IMR-90 (cell line): ENCODE measurements at places on chromosomes 1 and 21. TPM values are rescaled to one million over a fixed set of nuclear protein-coding genes. Genes with fewer than 3 reads are reported as not detected.
A peak's percentile ranks its signal among the peaks of the same experiment; 100 is the strongest.

GRCh38 chr1:1000357-1001056 lies 610 bp upstream of the HES4 start:
- H3K4me3 ChIP-seq, result peak overlapping the region; percentile 59
- DNase-seq, result peak; percentile 89
- no peaks in the 10 kb centered on the region for H3K36me3 ChIP-seq
- H3K27me3 ChIP-seq, result no peaks in the 10 kb centered on the region

DNA sequence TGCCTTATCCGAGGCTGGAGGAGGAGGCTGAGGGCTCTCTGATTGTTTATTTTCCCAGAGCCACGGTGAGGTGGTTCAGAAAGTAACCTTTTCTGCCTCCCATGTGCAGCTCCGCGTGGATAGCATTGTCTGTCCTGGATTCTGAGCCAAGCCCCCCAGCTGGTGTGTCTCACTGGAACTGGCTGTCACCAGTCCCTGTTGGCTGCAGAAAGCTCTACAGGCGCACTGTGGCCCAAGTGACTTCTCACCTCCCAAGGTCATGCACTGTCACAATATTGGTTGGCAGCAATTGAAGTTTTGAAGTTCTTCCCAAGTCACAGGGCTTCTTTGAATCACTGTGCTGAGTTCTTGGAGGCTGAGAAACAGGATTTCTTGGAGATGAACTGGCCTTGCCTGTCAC lies 8.2 kb downstream of the BMP8A start:
- H3K36me3 ChIP-seq, result no peaks in the 10 kb centered on the region
- H3K4me1 ChIP-seq, result peaks cover 6% of the 10 kb centered on the region
- no peaks in the 10 kb centered on the region; the same call in 1 of the 2 replicates for H3K27me3 ChIP-seq
- H3K4me3 ChIP-seq, result no peak overlapping the region

DNA sequence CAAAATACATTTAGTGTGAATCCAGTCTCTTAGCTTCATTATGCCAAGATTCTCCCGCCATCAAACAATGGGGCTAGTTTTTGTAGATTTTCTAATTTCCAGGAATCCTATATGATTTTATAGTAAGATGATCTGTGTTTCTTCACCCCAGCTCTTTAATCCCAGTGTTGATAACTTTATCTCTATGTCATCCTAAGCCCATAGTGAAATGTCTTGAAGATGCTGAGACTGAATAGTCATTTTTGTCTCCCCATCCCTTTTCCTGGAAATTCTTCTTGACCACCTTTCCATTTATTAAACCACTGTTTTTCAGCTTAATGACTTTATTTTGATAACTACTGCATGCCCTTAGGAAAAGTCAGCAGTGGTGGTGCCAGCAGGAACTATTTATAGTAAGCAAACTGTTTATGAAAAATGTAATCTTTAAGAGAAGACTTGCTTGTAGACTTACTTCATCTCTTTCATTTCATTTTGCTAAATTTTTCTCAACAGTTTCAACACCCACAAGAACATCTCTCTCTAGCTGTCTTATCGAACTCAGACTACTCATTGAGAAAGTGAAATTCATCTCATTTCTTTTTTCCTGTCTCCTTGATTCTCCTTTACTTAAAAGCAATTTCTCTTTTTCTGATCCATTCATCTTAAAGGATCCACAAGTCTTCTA lies 116.6 kb downstream of the NTMT2 start:
- DNase-seq, result no peak
- H3K36me3 ChIP-seq, result no peaks in the 10 kb centered on the region
- no peaks in the 10 kb centered on the region for H3K4me1 ChIP-seq
- H3K4me3 ChIP-seq, result no peak overlapping the region
- no peak overlapping the region for H3K27ac ChIP-seq

GRCh38 chr21:31442339-31442738 lies 98.3 kb upstream of the TIAM1 start:
- H3K27me3 ChIP-seq, result no peaks in the 10 kb centered on the region
- H3K36me3 ChIP-seq, result no peaks in the 10 kb centered on the region
- no peak overlapping the region for H3K4me3 ChIP-seq
- H3K4me1 ChIP-seq, result no peaks in the 10 kb centered on the region

GRCh38 chr1:5968161-5968736 lies 24.0 kb downstream of the NPHP4 start:
- DNase-seq, result no peak
- H3K27me3 ChIP-seq, result no peaks in the 10 kb centered on the region
- peaks cover 4% of the 10 kb centered on the region for H3K36me3 ChIP-seq
- no peak overlapping the region for H3K27ac ChIP-seq

DNA sequence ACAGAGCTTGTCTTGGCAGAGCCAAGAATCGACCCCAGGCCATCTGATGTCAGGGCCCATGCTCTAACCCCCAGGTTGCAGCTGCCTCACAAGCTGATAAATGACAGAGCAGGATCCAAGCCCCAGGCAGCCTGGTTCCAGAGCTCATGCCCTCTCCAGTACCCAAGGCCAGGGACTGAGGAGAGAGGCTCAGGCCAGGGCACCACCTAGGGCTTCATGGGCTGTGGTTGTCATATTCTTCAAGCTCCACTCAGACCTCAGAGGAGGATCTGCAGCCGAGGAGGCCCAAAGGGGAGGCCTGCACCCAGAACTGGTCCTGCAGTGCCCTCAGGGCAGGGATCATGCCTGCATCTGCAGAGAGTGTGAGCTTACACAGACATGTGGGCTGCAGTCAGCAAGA lies 301.1 kb downstream of the MATN1 start:
- no peaks in the 10 kb centered on the region for H3K27me3 ChIP-seq
- no peak overlapping the region for H3K4me3 ChIP-seq
- H3K27ac ChIP-seq, result no peak overlapping the region

DNA sequence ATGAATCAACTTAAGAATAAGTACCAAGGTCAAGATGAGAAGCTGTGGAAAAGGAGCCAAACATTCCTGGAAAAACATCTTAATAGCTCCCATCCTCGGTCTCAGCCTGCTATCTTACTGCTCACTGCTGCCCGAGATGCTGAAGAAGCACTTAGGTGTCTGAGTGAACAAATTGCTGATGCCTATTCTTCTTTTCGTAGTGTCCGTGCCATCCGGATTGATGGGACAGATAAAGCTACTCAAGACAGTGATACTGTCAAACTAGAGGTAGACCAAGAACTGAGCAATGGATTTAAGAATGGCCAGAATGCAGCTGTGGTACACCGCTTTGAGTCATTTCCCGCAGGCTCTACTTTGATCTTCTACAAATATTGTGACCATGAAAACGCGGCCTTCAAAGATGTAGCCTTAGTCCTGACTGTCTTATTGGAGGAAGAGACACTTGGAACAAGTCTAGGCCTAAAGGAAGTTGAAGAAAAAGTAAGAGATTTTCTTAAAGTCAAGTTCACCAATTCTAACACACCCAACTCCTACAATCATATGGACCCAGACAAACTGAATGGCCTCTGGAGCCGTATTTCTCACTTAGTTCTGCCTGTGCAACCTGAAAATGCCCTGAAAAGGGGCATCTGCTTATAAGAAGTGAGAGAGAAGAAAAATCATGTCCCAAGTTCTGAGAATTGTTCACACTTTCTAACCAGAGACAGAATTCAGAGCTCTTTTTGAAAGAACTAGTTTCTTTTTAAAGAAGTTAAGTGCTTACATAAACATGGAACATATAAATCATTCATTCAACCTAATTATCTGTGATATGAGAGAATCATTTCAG lies 35.7 kb downstream of the TOR1AIP1 start:
- no peak for DNase-seq
- H3K4me3 ChIP-seq, result no peak overlapping the region
- H3K4me1 ChIP-seq, result no peaks in the 10 kb centered on the region

DNA sequence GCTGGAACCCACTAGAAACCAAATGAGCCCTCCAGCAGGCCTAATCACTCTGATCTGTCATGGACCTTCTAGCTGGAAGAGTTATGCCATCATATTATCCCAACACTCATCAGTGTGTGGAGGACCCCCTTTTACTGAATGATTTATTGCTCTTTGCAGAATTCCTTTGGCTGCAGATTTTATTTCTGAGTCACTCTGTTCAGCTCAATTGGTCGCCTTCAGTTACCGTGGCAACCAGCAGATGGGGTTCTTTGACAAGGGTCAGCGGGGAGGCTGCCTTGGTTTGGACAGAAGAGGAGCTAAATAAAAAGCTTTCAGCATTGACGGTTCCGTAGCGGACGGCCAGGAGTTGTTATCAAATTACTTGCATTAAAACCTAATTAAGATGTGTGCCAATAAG lies 220.1 kb downstream of the SDCCAG8 start:
- H3K4me3 ChIP-seq, result no peak overlapping the region
- peaks cover 11% of the 10 kb centered on the region for H3K4me1 ChIP-seq
- DNase-seq, result peak; percentile 64

- DNase-seq, result no peak
- H3K27ac ChIP-seq, result no peak overlapping the region
- H3K4me1 ChIP-seq, result peaks cover 2% of the 10 kb centered on the region
- no peak overlapping the region for H3K4me3 ChIP-seq
- H3K27me3 ChIP-seq, result no peaks in the 10 kb centered on the region
Measured at GRCh38 chr1:246178717-246179311, 328.3 kb downstream of the SMYD3 start.

DNA sequence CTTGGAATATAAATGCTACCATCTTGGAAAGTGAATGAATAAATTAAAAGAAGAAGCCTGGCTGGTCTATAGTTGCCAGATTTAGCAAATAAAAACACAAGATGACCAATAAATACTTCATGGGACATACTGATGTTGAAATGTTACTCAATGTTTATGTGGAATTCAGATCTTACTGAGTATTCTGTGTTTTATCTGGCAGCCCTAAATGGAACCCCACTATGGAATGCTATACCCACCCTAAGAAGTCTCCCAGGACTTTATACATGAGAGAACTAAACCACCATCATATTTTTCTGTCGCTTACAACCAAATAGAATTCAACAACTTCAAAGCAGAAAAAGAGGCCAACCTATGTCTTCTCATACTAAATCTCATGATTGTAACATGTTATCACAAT lies 177.6 kb upstream of the HMCN1 start:
- no peak for DNase-seq
- no peak overlapping the region for H3K4me3 ChIP-seq
- H3K27me3 ChIP-seq, result no peaks in the 10 kb centered on the region
- H3K4me1 ChIP-seq, result 0 out of 2 replicates have a peak, but pooled peaks cover 2% of the 10 kb centered on the region

GRCh38 chr1:36624466-36624865 lies 141.8 kb upstream of the CSF3R start:
- H3K27ac ChIP-seq, result no peak overlapping the region
- no peak overlapping the region for H3K4me3 ChIP-seq
- DNase-seq, result no peak
- H3K4me1 ChIP-seq, result no peaks in the 10 kb centered on the region

GRCh38 chr1:112563341-112563740 lies 54.6 kb downstream of the WNT2B start:
- H3K4me1 ChIP-seq, result 0 out of 2 replicates have a peak, but pooled peaks cover 2% of the 10 kb centered on the region
- DNase-seq, result no peak
- H3K4me3 ChIP-seq, result no peak overlapping the region
- H3K27me3 ChIP-seq, result no peaks in the 10 kb centered on the region
- peaks cover 5% of the 10 kb centered on the region for H3K36me3 ChIP-seq

- no peaks in the 10 kb centered on the region for H3K36me3 ChIP-seq
- DNase-seq, result no peak
- peaks cover 5% of the 10 kb centered on the region; the same call in 1 of the 2 replicates for H3K27me3 ChIP-seq
- no peak overlapping the region for H3K27ac ChIP-seq
- H3K4me3 ChIP-seq, result no peak overlapping the region
Measured at GRCh38 chr1:116832308-116832931, 77.3 kb upstream of the PTGFRN start.

DNA sequence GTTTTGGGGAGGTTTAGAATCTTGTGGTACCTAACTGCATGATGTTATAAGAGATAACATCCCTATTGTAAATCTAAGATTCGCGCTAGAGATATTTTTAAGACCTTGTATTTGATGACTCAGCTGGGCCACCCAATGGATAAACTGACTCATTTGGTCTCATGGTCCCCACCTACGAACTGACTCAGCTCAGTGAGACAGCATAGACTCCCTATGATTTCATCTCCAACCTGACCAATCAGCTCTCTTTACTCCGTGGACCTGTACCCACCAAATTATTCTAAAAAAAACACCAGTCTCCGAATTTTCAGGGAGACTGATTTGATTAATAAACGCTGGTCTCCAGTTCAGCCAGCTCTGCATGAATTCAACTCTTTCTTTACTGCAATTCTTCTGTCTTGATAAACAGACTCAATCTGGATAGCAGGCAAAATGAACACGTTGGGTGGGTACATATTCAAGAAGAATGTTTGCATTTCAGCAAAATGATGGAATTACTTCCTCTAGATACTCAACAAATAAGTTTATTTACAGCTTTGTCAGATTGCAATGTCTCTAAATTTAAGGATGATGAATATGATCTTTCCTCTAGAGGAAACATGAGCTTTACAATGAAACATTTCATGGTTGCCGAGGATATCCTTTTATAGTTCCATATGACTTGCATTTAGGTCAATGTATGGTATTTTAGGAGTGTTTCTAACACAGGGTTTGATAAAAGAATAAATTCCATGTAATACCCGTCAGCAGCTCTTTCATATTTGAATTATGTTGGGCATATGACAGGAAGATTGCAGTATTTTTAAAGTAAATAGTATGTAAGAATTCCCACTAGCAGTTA lies 516.6 kb upstream of the RGS18 start:
- no peaks in the 10 kb centered on the region for H3K4me1 ChIP-seq
- H3K36me3 ChIP-seq, result no peaks in the 10 kb centered on the region
- H3K27ac ChIP-seq, result no peak overlapping the region
- peak; percentile 69 for DNase-seq
- H3K27me3 ChIP-seq, result no peaks in the 10 kb centered on the region

DNA sequence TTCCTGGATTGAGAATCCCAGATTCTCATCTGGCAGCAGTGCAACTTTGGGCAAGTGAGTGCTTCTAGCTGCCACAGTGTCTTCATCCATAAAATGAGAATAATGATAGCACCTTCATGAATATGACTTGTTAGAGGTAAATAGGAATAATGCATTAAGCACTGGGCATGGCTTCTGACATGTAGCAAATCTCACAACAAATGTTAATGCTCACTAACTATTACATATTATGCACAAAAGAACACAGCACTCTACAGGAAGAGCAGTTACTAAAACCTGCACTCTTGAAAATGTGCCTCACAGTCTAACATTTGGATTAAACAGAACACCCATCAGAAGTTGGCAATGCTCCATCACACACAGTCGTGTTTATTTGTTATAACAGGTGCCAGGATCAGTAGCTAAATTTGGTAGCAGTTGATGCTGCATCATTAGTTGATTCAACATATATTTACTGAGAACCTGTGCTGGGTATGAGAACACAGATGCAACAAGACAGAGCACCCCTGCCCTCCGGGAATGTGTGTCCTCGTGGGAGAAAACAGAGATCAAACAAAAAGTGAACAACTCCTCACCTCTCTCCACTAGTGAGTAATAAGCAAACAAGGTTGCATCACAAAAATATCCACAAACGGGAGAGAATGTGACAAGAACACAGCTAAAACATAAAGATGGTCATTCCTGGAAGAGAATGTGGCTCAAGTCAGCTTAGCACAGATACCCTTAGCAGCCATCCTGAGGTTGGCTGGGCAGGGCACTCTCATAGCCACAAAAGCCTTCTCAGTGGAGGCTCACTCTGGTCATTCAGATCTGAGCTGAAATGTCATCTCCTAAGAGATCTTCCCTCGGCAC lies 26.2 kb upstream of the LBR start:
- no peaks in the 10 kb centered on the region for H3K36me3 ChIP-seq
- H3K4me1 ChIP-seq, result peaks cover 4% of the 10 kb centered on the region; the same call in 1 of the 2 replicates
- DNase-seq, result peak; percentile 31
- no peak overlapping the region for H3K27ac ChIP-seq
- no peaks in the 10 kb centered on the region for H3K27me3 ChIP-seq

The NOS1AP gene
- total RNA-seq, result under 0.01 and 0.18 TPM in 2 replicates

The DDX59 gene
- 9.1 and 11.1 TPM in 2 replicates for total RNA-seq

The ORC1 gene
- 9.7 and 10.6 TPM in 2 replicates for total RNA-seq

The CELA2B gene
- total RNA-seq, result not detected in 2 replicates

The PKLR gene
- not detected in 2 replicates for total RNA-seq

The S100B gene
- 0.18 TPM in 1 of 2 replicates, not detected in the other for total RNA-seq

The FAM72B gene
- 1.6 and 2.8 TPM in 2 replicates for total RNA-seq

The C1orf226 gene
- under 0.01 TPM in 1 of 2 replicates, not detected in the other for total RNA-seq

The OR2T11 gene
- total RNA-seq, result not detected in 2 replicates

The CFHR2 gene
- total RNA-seq, result not detected in 2 replicates

The CD247 gene
- not detected in 2 replicates for total RNA-seq

The TMEM53 gene
- total RNA-seq, result 2.2 and 2.7 TPM in 2 replicates

The MCOLN3 gene
- total RNA-seq, result not detected in 2 replicates

The GCSAML gene
- total RNA-seq, result not detected in 2 replicates
